ENCODE measurements at places on chromosomes 7 and 10. TPM values are rescaled to one million over a fixed set of nuclear protein-coding genes. Genes with fewer than 3 reads are reported as not detected.

GRCh38 chr10:4708123-4708759, 117.8 kb upstream of the AKR1E2 start:
- DNase-seq: peak; percentile 26

DNA sequence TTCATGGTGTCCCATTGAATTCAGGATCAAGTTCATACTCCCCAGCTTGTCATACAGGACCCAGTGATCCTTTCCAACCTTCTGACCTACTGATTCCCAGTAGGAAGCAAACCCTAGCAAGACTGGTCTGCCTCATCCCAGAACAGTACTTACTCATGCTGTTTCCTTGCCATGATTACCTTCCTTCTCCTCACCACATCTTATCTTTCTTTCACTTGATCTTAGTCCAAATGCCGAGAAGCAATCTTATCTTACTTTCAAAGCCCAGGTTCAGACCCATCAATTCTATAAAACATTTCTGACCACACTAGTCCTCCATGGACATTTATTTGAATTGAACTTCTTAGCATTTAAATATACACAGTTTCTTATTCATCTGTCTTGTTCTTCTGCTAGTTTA, 26.6 kb upstream of the ATRNL1 start:
- no peak for DNase-seq

GRCh38 chr7:101315336-101315735, 6.3 kb downstream of the IFT22 start:
- DNase-seq: no peak

FANK1 gene
- total RNA-seq: 0.42 TPM
